ENCODE measurements at places on chromosomes 12 and 14.

DNA sequence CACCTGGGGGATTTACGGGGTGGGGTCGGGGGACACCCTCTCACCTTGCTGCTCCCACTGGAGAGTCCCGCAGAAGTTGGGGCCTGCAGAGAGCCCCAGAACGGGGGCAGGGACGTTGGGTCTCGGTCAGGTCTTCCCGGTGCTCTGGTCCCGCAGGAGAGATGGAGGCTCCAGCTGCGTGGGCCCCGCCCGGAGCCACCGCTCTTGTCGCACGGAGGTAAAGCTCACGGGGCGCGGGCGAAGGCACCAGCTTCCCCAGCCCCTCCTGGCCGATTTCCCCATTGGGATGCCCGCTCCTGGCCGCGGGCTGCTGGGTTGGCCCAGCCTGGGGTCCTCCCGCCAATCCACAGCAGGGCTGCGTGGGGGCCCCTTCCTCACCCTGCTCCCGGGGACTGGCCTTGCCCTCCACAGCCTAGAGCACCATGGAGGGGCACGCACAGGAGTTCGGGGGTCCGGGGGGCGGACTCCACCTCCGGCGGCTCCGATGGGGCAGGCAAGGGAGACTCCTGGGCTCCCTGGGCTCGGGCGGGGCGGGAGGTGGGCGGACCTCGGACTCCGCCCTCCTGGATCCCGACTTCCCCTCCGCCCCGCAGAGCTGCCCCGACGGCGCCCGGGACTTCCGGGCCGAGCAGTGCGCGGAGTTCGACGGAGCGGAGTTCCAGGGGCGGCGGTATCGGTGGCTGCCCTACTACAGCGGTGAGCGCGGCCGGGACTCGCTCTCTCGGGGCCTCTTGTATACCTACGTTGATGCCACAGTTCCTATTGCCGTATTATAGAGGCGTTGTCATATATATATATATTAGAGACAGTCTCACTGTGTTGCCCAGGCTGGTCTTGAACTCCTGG lies 8.4 kb downstream of the PAPLN start:
- peak; percentile 43 for DNase-seq

GRCh38 chr14:105324871-105325270 lies 10.3 kb downstream of the PACS2 start:
- DNase-seq, result no peak

GRCh38 chr14:100654814-100655740 lies 67.9 kb upstream of the BEGAIN start:
- peak; percentile 40 for DNase-seq

DNA sequence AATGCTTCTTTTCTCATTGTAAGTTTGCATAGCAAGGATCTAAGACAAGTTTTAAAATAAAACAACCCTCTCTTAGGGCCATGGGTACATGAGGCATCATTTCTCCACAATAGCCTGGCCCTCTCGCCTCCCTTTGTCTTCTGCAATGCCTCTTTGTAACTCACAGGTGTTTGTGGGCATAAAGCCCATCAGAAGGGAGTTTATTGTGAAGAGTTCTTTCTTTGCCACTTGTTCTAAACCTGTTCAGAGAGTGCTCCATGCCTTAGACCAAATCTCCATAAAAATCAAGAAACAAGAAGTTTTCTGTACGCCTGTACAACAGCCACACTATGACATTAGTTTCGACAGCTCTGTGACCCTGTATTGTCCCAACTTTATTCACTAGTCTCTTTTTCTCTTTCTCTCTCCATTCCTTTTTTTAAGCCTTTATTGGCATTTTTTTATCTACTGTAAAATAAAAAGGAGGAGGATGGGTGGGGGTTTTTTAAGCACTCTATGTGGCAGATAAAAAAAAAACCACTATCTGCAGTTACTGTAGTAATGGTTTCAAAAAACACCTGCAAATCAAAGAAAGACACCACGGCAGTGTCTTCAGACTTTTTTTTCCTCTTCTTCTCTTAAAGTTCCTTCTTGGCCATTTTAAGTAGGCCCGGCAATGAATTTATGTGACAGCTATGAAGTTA lies 1.6 kb downstream of the C12orf42 start:
- DNase-seq, result no peak

DNA sequence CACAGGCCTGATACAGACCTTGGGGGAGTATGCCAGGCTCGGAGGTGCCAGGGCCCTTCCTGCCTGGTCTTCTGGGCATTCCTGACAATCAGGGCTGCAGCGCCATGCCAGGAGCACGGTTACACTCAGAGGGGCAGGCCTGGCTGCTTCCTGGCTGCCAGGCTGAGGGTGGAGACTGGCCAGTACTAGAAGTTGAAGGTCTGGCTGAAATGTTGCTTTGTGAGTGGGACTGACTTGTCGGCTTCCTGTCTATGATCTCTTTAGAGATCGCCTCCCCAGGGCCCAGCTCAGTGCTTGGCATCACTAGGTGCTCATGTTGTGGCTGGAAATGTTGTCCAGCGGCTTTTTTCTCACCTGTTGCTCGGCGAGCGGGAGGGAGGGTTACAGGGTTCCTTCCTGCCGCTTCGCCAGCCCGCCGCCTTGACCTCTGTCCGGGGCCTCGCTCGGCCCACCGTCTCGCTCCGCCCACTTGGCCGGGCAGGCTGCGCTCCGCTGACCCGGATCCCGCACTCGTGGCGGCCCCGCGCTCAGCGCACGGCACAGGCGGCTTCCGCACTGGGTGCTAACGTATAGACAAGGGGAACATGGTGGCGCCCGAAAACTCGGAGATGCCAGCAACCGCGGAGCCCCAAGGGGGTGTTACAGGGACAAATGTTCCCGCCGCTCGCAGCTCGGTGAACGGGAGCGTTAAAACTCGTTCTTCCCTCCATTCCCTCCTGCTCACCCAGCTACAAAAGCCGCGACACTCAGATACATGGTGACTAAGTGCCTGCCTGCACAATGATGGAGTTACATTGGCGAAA lies 32.6 kb downstream of the PAPLN start:
- DNase-seq, result no peak

DNA sequence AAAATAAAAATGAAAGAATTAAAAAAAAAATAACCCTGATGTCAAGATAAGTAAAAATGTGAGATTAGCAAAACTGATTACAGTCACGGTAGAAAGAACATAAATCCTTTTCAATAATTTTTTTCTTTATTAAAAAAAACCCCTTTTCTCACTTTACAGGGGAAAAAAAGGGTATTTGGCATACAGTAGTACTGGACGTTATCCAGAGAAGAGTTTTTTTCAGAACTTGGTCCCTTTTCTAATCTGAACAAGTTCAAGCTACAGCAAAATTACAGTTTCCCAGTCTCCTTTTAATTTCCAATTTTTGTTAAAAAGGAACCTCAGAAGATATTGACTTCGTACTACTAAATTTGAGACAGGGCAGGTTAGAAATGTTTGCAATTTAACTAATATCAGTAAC lies 134.7 kb upstream of the DCN start:
- DNase-seq, result no peak

DNA sequence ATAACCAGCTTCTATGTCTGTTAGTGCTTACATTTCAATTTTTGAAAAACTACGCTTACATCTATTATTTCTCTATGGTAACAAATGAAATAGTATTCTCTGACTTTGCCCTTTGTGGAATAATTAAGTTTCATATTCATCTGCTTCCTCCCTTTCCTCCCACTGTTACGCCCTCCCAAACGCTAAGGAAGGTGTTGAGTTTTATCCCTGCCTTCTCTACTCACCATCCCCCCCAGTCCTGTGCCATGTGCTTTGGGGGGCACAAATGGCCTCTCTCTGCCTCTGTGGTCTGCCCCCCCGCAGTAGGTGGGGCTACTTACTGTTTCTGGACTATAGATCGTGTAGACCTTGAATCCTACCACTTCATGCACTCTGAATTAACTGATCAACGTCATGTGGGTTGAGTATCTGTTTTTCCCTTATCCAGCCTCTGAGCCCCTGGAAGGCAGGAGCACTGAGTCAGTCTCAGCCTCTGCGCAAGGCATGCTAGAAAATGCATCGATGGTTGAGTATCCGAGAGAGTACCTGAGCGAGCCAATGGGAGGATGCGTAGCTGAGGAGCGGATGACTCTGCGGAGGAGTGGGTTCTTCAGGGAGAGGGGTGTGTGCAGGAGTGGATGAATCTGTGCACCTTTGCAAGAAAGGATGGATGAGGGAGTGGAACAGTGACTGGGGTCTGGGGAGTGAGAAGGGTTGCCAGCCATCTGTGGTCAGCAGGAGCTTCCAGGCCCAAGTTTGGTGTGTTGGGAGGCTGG lies 114.5 kb upstream of the RTL1 start:
- no peak for DNase-seq

DNA sequence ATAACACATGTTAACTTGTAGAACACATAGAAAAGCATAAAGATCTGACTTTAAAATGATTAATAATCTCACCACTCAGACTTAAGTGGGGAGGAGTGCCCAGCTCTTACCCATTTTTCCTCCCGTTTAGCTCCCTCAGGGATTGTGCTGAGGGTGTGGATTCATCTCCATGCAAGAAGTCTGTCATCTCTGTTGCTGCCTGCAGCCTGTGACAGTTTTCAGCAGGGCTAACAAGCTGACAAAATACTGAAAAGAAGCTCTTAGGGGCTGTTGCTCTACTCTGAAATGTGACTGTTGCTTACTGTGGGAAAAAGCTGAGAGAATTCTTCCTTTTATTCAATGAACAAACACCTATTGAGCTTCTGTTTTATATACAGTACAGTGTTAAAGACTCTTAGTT lies 216.2 kb downstream of the CPNE8 start:
- DNase-seq, result no peak

DNA sequence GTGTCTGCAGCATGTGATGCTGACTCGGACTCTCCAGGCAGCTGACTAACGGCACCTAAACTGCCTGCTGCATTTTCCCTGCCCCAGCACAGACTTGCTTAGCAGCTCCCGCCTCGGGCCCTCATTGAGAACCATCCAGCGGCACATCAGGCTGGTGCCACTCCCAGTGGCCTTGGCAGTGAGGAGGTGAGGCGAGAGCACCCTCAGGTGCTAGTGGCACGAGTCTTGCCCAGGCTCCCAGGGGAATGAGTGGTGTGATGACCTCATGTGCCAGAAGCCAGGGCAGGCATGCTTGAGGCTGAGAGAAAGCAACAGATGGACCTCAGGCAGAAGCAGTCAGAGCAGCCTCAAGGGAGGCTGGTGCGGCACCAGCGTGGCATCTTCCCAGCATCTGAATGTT lies 60.2 kb downstream of the PRKCH start:
- no peak for DNase-seq

GRCh38 chr12:53808023-53808705 lies 56.4 kb upstream of the CISTR start:
- no peak for DNase-seq

- peak; percentile 11 for DNase-seq
These were observed 11.9 kb downstream of the BCL11B start for GRCh38 chr14:99260116-99260515.

DNA sequence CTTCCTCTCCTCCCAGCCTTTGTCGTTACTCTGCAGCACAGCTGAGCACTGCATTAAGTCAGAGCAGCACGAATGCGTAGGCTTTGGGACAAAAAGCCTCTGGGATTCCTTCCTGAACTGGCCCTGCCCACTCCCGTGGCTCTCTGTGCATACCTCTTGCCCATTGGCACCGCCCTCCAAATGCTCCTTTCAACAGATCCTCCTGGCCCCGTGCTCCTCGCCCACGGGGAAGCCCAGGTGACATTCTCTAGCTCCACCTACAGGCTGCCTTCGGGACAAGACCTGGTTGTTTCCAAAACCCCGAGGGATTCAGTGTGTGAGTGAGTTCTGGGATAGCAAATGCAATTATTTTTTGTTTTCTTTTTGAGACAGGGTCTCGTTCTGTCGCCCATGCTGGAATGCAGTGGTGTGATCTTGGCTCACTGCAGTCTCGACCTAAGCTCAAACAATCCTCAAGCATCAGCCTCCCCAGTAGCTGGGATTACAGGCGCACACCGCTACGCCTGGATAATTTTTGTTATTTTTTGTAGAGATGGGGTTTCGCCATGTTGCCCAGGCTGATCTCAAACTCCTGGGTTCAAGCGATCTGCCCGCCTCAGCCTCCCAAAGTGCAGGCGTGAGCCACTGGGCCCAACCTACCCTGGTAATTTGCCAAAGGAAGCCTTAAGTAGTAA lies 17.9 kb upstream of the TDRD9 start:
- DNase-seq, result peak; percentile 77

DNA sequence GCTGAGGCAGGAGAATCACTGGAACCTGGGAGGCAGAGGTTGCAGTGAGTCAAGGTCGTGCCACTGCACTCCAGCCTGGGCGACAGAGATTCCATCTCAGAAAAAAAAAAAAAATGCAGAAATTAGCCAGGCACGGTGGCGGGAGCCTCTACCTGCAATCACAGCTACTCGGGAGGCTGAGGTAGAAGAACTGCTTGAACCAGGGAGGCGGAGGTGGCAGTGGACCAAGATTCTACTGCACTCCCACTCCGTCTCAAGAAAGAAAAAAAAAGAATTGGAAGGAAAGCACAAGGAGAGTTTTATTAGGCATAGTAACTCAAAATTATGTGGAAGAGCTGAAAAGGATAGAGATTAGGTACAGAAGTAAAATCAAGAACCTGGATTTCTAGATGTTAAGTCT lies 20.8 kb upstream of the AMHR2 start:
- no peak for DNase-seq

DNA sequence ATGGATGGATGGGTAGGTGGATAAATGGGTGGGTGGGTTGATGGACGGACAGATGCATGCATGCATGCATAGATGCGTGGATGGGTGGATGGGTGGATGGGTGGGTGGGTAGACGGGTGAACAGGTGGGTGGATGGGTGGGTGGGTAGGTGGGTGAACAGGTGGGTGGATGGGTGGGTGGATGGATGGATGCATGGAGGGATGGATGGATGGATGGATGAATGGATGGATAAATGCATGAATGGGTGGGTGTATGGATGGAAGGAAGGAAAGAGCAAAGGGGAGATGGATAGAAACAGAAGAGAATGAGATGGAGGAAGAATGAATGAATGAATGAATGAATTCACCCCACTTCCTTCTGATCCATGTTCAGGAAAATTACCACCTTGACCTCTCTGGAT lies 143.0 kb downstream of the KSR2 start:
- no peak for DNase-seq

- DNase-seq, result peak; percentile 38
These were observed 145.0 kb downstream of the BTG1 start for GRCh38 chr12:92000597-92000996.

GRCh38 chr14:98160901-98161300 lies 1111.1 kb downstream of the BCL11B start:
- no peak for DNase-seq

DNA sequence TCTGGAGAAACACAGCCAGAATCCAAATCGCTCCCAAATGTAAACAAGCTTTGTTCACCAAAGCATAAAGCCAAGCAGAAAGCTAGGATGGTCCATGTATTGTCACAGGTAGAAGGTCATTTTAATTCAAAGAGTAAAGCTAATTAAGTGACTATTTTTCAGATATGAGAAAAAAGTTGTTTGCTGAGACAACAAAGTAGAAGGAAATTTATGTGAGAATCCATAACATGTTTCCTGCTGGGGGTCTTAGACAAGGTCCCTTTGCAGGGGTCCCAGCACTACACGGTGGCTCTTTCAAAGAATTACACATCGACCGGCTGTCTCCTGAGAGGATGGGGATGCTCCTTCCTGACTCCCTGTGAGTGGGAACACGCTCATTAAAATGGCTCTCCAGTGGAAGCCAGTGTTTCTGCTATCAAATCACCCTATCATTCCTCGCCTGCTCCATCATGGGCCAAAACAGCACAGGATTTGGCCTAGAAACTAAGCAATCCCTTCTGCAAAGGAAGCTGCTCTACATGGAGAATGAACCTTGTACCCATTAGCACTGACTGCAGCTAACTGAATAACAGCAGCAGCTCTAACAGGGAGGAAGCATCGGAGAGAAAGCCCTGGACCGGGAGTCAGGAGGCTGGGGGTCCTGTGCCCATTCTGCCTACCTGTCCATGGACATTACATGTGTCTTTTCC lies 175.3 kb downstream of the STXBP6 start:
- DNase-seq, result no peak

GRCh38 chr12:31524791-31525495 lies 66.0 kb downstream of the DENND5B start:
- DNase-seq, result no peak
